ENCODE measurements at places on chromosomes 2 and 18.

DNA sequence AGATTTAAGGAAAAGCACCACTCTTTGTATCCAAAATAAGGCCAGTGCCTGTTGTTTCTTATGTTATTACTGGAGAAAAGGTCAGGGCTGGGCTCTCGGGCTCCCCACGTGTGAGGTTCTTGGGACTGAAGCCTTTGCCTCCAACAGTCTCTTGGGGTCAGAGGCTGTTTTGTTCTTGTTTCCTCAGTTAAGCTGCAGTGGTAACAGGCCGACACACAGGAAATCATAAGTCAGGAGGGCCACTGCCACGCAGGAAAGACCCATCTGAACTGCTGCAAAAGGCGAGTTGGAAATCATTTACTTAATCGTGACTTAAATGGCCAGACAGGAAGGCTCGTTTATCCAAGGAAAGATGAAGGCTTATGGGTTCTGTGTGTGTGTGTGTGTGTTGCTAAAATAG is 30.3 kb upstream of the IL37 start:
- no peak for DNase-seq

DNA sequence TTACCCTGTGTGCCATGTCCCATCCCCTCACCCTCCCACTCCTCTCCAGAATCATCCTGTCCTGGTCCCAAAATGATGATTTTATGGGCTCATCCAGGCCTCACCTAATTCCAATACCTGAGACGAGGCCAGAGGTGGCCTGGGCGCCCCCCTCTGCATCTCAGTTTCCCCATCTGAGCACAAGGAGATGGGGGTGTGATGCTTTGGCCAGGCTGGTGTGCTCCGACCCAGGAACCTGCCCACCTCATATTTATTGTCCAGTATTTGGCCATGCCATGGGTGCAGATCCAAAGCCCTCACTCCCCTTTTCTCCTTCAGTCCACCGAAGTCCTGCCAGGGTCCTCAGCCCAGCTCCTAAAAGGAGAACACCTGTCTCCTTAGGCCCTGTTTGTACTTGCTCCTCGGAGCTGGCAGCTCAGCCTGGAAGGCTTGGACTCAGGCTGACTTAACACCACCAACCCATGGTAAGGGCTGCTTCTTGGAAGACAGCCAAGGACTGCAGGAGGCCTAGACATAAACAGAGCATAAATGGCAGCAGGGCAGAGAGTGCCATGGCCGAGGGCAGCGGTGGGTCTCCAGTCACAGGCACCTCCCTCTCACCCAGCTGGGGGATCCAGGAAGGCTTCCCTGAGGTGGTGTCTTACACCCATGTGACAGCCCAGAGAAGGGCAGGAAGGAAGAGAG is 3.6 kb downstream of the TEX51 start:
- DNase-seq = no peak

DNA sequence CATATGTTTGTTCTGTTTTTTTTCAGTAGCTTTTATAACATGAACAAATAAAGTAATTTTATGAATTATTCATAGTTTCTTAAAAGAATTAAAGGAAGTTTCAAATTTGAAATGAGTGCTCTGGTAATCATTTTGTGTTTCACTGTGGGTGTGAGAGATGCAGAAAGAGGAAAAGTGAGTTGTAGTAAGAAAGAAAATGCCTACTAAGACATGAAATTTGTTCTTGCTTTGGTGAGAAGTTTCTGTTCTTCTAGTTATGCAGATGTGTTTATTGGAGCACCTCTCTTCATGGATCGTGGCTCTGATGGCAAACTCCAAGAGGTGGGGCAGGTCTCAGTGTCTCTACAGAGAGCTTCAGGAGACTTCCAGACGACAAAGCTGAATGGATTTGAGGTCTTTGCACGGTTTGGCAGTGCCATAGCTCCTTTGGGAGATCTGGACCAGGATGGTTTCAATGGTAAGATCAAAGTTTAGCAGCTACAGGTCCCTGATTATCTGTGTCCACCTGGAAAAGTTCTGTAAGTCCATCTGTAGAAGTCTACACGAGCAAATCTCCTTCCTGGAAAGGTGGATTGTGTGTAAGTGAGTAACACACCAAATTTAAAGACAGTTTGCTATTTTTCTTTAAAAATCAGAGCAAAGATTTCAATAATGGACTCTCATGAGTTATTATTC is 51.4 kb downstream of the ITGAV start:
- no peak for DNase-seq

- DNase-seq = no peak
Measured at GRCh38 chr2:219459460-219460311, 25.0 kb downstream of the SPEG start.

GRCh38 chr2:38442643-38443541 is 65.8 kb upstream of the ATL2 start:
- DNase-seq = no peak

- no peak for DNase-seq
Measured at GRCh38 chr2:78979380-78980151, 45.9 kb upstream of the REG3G start.

Data from central memory CD4-positive, alpha-beta T cell (primary cell).